Stimulated activated CD8-positive, alpha-beta memory T cell treated with anti-CD3 and anti-CD28 coated beads, Interleukin-4, amount 100 ng/mL, for 1 hour (primary cell): ENCODE measurements at places on chromosomes 2 and 18.

DNA sequence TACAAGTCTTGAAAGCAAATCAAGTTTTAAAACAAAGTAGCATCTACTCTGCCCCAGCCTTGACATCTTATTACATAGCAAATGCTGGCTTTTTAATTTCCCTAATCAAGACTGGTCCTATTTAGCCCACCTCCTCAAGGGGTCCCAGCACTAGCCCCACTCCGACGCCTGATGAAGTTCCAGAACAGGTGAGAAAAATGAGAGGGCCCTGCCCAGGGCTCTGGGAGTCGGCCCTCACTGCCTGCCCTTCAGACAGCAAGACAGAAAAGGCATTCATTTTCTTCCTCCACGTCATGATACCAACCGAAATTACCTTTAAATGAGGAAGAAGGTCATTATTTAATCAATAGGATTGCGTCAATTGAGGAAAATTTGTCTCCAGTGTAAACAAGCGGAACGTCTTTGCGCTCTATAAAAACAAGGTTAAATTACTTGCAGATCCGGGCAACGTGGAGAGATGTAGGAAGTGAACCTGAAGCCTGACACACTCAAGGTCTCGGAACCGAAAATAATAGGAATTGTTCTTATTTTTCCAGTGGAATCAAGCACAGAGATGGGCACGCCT, 170.6 kb upstream of the PKDCC start:
- DNase-seq = no peak

DNA sequence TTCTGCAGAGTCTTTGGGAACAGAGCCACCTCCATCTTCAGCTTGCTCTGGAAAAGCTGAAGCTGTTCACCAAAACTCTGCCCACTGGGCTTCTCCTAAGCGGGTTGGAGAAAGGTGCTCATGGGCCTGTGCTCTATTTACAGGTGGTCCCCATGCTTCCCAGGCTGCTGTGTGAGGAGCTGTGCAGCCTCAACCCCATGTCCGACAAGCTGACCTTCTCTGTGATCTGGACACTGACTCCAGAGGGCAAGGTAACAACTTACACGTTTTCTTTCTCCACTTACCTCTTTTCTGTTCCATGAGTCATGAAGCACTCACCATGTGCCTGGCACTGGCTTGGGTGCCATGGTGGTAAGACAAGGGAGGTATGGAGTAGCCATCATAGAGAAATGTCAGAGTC, 129.5 kb upstream of the ALPP start:
- no peak for DNase-seq

DNA sequence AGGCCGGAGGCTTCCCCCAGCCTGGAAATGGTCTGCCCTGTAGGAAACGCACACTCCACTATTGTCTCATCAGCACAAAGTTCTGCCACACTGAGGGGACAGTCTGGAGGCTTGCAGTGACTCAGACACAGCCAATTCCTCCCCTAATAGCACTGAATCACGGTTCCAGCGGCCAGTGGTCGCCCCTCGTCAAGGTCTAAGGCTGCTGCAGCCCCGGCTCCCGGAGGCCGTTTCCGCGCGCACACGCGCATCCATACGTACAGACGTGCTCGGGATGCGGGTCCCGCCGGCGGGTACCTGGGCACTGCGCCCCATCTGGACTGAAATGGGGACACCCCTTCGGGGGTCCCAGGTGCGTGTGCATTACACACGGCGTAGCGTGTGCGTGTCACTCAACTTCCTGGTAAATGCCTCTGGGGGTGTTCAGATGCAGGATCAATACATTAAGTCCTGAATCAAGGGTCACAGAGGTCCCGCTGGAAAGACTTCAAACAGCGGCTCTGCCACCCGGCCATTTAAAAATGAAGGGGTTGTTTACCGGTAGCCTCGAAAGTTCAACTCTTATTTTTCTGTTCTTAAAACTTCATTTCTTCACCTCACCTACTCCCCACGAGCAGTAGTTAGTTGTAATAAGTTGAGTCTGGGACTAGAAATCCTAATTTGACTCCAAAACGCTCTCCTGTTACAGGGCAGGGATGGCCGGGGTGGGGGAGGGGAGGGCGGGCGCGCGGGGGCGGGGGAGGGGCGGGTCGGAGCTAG, 572 bp upstream of the ZNF516 start:
- no peak for DNase-seq

DNA sequence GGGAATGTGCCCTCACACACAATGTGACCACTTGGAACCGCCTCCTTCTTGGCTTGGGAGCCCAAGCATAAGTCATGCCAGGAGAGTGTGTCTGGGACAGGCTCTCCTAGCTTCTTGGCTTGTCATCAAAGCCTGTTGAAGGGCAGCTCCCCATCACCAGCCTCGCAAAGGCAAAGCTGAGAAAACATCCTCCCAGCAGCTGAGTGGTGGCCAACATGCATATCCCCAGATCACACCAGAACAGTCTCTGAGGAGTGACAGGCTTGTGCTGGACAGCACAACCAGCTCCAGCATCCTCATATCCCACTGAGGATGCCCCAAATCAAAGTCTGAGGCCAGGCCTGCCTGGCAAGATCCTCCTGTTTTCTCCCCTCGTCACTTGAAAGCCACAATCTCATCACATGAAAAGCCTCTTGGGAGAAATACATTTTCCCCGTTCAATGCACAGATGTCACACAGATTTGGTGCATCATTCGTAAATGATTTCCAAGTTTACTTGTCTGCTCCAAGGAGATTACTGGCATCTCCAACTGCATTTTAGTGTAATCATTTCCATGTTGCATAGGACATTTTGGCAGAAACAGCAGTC, 269.3 kb downstream of the TTC32 start:
- no peak for DNase-seq

DNA sequence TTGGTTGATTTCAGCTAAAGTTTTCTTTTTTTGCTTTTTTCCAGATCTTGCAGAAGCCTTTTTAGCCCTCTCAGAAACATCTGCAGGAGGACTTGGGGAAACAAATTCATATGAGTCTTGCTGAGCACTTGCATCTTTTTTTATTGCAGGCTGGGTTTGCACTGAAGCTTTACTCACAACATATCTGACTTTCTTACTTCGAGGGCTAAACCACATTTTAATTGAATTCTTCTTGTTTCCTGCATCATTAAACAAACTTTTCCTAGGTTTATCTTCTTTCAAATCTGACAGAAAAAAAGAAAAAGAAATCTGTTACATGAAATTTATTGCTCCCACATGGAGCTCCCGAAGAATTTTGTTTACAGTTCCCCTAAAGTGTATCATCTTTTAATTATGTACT, 28.3 kb downstream of the BARD1 start:
- DNase-seq = no peak

- no peak for DNase-seq
These were observed 3.2 kb downstream of the PTPRN start for GRCh38 chr2:219306047-219306446.

DNA sequence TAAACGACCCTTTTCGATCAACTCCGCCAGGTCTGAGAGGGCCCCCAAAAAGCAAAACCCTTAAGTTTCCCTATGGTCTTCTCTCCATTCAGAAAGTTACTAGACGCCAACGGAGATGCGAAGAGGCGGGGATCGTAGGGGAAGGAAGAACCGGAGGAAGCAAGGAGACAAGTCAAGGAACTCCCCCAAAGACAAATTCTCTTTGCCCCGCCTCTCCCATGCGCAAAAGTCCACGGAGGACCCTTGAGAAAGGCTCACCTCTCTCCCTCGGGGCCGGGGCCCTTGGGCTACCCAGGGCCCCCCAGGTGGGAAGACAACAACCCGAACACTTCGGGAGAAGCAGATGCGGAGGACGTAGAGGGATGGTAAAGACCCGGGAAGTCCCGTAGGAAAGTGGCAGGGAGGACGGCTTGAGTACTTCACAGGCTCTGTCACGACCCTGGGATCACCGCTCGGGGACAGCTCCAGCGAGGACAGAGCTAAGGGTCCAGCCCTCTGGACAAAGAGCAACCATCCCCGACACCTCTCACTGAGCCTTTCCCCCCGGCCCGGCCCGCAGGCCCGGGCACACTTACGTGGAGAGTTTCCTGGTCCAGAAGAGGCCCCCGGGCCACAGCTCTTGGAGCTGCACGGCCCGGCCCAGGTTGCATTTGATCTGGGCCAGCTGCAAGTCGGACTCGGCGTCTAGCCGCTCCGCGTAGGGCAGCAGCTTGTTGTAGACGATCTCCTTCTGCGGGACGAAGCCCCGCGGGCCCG, 647 bp downstream of the PSME4 start:
- DNase-seq = no peak

- DNase-seq = no peak
These were observed at the start of gene ADAM23 for GRCh38 chr2:206442833-206443734. Gene ADAM23, plus strand, starts transcription at chr2:206443532. Its CDS starts 335 bp downstream, at chr2:206443867.

DNA sequence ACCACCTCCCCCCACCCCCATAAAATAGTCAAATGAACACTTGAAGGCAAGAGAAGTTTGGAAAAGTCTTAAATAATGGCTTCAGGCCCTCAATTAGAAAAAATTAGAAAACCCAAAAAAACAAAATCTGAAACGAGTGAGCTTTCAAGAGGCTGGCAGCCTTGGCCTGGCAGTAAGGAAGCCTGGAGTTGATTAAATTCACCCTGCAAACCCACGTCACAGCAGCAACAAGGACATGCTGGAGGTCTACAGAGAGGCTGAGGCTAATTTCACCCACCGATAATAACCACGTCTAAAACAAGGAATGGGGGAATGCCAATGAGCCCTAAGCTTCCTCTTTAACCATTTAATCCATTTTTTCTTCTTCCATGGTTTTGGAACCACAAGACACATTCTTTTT, 122.7 kb upstream of the SMAD7 start:
- DNase-seq = no peak

DNA sequence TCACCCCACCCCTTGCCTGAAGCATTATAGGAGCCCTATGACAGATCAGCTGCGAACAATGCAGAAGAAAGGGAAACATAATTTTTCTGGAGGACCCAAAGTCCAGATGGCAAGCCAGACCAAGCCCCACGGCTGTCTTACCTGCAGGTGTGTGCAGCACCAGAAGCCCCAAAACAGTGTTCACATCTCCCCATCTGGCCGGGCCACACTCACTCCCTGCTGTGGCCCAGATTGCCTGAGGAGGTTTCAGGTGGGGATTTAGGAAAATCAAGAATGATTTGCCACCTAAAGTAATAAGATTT, 11.7 kb upstream of the STK17B start:
- DNase-seq = no peak

- peak; percentile 17 for DNase-seq
These were observed 12.3 kb downstream of the ARL6IP6 start for GRCh38 chr2:152730591-152731333.

- no peak for DNase-seq
These were observed 164.1 kb upstream of the BOD1L2 start for GRCh38 chr18:56982766-56983165.

GRCh38 chr2:188720811-188721605, 253.2 kb upstream of the COL3A1 start:
- DNase-seq = no peak

GRCh38 chr2:29055601-29056000, 18.7 kb downstream of the PCARE start:
- no peak for DNase-seq

DNA sequence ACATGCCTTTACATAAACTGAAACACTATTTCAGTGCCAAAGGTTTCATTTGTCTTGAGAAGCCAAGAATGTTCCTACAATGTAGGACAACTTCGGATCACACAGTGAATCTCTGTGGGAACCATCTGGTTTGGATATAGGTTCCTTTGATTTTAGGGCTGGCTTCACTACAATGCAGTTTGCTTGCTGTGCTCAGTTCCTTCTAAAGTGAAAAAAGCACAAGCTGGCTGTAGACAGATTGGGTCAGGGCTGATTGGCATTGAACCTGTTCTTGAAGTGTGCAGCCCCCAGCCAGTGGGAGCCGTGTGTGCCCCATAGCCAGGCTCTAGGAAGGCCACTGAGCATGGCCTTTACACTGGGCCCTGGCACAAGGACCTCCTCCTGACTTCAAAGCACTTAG, 167.9 kb upstream of the HNRNPA3 start:
- no peak for DNase-seq

- DNase-seq = no peak
These were observed 50.5 kb downstream of the TMEM18 start for GRCh38 chr2:626491-627339.

GRCh38 chr2:38215522-38215921, 139.6 kb upstream of the CYP1B1 start:
- no peak for DNase-seq

- no peak for DNase-seq
These were observed 18.7 kb upstream of the ACKR3 start for GRCh38 chr2:236550701-236551465.

GRCh38 chr2:58794103-58794502, 553.0 kb upstream of the FANCL start:
- DNase-seq = no peak

DNA sequence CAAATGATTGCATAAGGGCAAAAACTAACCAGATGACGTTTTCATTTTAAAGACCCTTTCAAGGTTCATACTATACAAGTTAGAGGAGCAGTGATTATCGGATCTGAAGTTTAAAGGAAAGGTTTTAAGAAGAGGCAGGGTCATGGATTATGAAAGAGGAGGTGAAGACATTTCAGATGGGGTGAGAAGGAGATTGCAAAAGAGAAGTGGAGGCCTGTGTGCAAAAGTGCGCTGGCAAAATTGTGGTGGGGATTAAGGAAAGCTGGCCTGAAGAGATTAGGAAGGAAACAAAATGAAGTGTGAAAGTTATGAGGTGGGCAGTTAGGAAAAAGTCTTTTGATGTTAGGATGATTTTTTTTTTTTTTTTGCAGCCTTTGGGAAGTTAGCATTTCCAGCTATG, 935.7 kb upstream of the FAM98A start:
- DNase-seq = no peak

GRCh38 chr2:27320958-27321543, 1.8 kb downstream of the MPV17 start:
- DNase-seq = no peak

- no peak for DNase-seq
These were observed 93.6 kb downstream of the ASAP2 start for GRCh38 chr2:9300214-9300613.

GRCh38 chr18:62522178-62522503, 684 bp upstream of the ZCCHC2 start:
- DNase-seq = no peak

DNA sequence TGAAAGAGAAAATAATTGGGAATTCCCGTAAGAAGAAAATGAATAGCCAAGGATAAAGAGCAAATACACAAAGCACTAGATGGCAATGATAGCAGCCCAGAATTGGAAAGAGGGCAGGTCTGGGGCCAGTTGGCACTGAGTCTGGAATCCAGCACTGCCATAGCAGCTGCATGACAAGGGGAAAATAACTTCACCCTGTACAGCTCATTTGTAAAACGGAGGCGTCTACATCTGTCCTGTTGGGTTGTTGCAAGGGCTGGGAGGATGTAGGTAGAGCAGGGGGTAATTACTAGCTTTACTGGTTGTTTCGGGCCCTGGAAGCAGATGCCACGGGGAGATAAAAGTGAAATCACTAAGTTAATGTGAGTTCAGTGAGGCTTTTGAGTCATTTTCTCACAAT, 110.0 kb upstream of the RASGRP3 start:
- DNase-seq = no peak

GRCh38 chr2:33788044-33788443, 188.9 kb upstream of the FAM98A start:
- DNase-seq = no peak

DNA sequence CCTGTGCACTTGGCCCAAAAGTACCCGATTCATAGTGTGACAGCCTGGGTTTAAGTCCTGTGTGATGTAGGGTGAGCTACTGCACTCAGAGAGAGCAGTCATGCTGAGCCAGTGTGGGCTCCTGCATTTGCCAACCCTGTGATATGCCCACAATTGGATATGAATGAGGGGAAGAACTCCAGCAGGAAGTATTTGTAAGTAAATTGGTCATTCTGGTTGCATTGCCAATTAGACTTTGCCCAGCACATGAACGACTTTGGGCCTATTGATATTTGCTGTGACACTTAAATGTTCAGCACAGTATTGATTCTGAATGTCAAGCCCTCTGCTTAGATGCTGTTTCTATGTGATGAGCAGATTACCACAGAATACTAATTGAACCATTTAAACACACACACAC, 570.9 kb downstream of the PIK3C3 start:
- no peak for DNase-seq
